ENCODE measurements at places on chromosomes 1 and 21. TPM values are rescaled to one million over a fixed set of nuclear protein-coding genes. Genes with fewer than 3 reads are reported as not detected.

Gene CHI3L1
- 0.62 TPM for total RNA-seq

Gene CYP4A11
- 0.15 TPM for total RNA-seq

Gene UMODL1
- 0.09 TPM for total RNA-seq

Gene CATSPERE
- 0.65 TPM for total RNA-seq

Gene SPATA45
- total RNA-seq, result 0.54 TPM

Gene HSPA6
- 0.59 TPM for total RNA-seq

Gene MOB3C
- total RNA-seq, result 0.75 TPM

Gene CTH
- 8.8 TPM for total RNA-seq

Gene FAM72D
- 0.98 TPM for total RNA-seq

Gene MAP3K21
- 4.7 TPM for total RNA-seq

Gene AVPR1B
- total RNA-seq, result 0.87 TPM

Gene TRAPPC3
- 63.3 TPM for total RNA-seq

Gene PEAR1
- total RNA-seq, result 0.46 TPM

Gene OR6K2
- not detected for total RNA-seq

All from motor neuron (in vitro differentiated cells).